GM19239 (cell line): ENCODE measurements at places on chromosomes 4 and X.

- no peak for DNase-seq
Observed at GRCh38 chr4:112509243-112510141, 6.5 kb downstream of the NEUROG2 start.

- no peak for DNase-seq
Observed at GRCh38 chr4:53366301-53366716, 448 bp upstream of the SCFD2 start.

GRCh38 chr4:15989424-15989823 lies 26.4 kb upstream of the FGFBP2 start:
- no peak for DNase-seq

GRCh38 chr4:74120086-74120485 lies 21.1 kb upstream of the CXCL2 start:
- DNase-seq: no peak

- DNase-seq: no peak
Observed at GRCh38 chr4:1002131-1002630, 9.0 kb upstream of the SLC26A1 start.

GRCh38 chr4:80231180-80231579 lies 33.9 kb downstream of the PRDM8 start:
- no peak for DNase-seq

DNA sequence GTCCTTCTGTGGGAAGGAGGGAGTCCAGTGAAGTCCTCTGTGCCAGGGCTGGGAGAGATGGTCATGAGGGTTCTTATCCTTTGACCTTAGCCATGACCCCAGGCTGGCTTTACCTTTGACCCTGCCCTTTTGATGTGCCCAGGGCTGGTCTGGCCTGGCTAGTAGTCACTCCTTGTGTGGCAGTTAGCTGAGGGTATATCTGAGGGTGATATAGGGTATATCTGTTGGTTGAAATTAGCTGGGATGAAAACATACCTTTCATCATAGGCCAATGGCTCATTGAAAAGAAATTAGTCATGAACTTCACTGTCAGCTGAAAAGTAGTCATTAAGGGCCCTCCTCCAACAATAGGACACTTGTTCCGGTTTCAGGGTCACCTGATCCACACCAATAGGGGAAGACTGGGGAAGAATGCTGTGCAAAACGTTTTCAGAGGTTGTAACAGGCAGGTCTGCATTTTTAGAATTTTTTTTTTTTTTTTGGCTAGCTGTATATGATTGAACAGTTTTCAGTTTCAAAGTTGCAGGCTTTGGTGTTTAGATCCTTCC lies 74.6 kb upstream of the STOX2 start:
- no peak for DNase-seq
